ENCODE measurements at places on chromosomes 16 and 17. TPM values are rescaled to one million over a fixed set of nuclear protein-coding genes. Genes with fewer than 3 reads are reported as not detected.

The PIRT gene
- polyA plus RNA-seq = 12.2 TPM

The ITGAL gene
- 4.8 TPM for polyA plus RNA-seq

The G6PC1 gene
- 0.11 TPM for polyA plus RNA-seq

DNA sequence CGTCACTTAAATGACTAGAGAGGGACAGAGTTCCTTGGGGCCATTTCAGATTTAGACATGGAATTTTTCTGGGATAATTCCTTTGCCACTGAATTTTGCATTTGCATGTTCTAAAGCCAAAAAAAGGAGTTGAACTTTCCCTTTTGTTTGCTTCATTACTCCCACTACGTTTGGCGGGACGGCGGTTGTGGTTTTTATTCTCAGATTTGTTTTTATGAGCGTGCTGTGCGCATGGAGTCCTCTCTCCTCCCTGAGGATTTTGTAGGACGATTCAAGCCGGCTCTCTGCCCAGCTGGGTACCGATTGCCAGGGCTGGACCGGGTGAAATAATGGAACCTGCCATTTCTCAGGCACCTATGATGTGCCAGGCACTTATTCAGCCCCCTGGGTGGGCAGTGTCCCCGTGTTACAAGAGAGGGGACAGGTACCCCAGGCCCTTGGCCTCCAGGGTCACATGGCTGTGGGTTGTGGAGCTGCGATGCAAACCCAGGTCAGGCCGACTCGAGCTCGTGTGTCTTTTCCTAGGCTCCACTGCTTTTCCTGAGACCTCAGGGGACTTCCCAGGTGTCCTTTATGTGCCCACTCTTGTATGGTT, 18.8 kb downstream of the CMIP start:
- H3K4me3 ChIP-seq = no peak overlapping the region
- H3K27me3 ChIP-seq = no peaks in the 10 kb centered on the region
- peaks cover 11% of the 10 kb centered on the region for H3K36me3 ChIP-seq
- H3K4me1 ChIP-seq = peaks cover 51% of the 10 kb centered on the region
- DNase-seq = no peak
- H3K27ac ChIP-seq = peak overlapping the region; percentile 18

DNA sequence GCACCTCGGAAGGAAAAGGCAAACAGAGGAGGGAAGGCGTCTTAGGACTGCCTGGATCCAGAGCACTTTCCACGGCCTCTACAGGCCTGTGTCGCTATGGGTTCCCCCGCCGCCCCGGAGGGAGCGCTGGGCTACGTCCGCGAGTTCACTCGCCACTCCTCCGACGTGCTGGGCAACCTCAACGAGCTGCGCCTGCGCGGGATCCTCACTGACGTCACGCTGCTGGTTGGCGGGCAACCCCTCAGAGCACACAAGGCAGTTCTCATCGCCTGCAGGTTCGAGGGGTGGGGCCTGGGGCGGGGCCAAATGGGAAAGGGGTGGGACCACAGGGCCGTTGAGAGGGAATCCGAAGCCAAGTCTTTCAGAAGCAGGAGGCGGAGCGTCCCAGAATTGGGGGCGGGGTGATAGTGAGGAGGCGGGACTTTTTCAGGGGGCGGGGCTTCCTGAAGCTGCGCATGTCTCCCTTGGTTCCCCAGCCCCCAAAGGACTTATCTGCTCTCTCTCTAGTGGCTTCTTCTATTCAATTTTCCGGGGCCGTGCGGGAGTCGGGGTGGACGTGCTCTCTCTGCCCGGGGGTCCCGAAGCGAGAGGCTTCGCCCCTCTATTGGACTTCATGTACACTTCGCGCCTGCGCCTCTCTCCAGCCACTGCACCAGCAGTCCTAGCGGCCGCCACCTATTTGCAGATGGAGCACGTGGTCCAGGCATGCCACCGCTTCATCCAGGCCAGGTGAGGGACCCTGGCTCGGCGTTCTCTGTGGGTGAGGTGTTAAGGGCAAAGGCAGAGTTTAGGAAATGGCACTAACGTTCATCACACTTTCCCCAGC, 939 bp downstream of the BCL6B start:
- peaks cover 35% of the 10 kb centered on the region for H3K27me3 ChIP-seq
- no peaks in the 10 kb centered on the region for H3K36me3 ChIP-seq
- peak overlapping the region; percentile 77 for H3K27ac ChIP-seq
- H3K4me1 ChIP-seq = peaks cover 46% of the 10 kb centered on the region

DNA sequence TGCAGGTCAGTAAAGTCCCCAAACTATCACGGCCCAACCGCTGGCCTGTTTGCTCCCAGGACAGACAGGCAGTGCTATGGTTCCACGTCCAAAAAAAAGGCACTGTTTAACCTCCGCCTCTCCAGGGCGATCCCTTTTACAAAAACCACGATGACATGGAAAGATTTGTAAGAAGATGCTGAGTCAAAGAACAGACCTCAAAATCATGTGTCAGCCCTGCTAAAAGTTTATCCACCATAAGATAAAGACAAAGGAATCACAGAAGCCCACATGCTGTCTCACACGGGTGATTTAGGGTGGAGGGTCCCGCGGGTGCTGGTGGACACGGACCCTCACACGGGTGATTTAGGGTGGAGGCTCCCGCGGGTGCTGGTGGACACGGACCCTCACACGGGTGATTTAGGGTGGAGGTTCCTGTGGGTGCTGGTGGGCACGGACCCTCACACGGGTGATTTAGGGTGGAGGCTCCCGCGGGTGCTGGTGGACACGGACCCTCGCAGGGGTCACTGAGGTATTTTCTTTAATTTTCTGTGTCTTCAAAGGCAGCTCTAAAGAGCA, 117.2 kb upstream of the METRNL start:
- no peak overlapping the region for H3K4me3 ChIP-seq
- peaks cover 11% of the 10 kb centered on the region for H3K4me1 ChIP-seq
- no peak for DNase-seq

DNA sequence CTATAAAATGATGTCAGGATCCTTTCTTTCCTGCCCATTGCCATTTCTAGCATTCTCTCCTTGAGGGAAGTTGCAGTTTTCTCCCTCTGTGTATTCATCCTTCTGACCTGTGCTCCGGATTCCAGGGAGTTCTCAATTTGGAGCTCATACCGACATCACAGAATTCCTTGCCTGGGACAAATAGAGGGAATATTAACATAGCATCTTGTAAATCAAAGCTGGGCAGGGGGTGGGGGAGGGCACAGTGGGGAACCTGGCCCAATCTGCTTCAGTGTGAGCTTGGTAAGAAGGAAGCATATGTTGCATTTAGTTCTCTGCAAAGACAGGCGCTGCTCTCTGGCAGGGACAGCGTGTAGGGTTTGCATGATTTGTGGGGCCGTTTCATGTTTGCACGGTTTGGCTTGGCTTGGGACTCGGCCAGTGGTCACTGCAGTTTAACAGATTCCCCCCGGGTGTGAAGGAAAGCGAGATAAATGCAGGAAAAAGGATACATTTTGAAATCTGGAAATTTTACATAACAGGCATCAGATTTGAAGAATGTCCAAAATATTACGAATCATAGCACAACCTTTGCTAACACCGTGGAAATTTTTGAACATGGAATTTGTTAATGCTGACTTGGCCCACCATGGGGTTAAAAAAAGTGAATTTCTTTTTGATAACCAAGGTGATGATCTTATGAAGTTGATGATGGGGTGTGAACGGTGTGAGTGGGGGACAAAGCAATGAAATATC, 178.0 kb downstream of the WWOX start:
- DNase-seq = no peak
- no peaks in the 10 kb centered on the region for H3K36me3 ChIP-seq
- H3K27ac ChIP-seq = peak overlapping the region; percentile 50
- H3K27me3 ChIP-seq = no peaks in the 10 kb centered on the region
- H3K4me3 ChIP-seq = no peak overlapping the region

DNA sequence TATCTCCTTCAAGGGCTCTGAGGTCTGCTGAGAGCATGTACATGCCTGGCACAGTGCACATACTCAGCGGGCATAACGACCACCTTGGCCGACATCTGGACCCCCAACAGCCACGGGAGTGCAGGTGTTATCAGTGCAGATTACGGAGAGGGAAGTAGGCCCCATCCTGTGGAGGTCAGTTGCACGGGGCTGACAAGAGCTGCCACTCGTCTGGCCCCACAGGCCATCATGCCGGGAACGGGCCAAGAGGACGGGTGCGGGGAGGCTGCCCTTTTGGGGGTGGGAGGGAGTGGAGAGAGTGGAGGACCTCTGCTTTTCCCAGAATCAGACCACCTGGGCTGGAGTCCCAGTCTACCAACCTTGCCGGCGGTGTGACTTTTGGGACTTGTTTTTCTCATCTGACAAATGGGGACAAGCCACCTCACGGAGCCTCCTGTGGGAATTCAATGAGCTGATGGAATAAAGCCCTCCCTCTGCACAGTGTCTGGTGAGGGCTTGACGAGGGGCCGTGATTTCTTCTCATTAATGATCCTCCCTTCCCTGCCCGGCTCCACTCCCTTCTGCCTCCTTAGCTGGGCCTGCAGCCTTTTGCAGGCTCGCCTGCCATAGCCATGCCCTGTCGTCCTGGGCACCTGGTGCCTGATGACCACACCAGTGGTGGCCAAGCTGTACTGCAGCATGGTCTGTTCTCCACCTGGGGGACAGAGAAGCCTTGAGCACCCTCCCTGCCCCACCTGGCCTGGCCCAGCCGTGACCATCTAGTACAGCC, 4.6 kb downstream of the PRSS33 start:
- no peaks in the 10 kb centered on the region for H3K36me3 ChIP-seq
- no peak for DNase-seq
- H3K27me3 ChIP-seq = peaks cover 31% of the 10 kb centered on the region
- no peak overlapping the region for H3K27ac ChIP-seq
- H3K4me3 ChIP-seq = no peak overlapping the region

DNA sequence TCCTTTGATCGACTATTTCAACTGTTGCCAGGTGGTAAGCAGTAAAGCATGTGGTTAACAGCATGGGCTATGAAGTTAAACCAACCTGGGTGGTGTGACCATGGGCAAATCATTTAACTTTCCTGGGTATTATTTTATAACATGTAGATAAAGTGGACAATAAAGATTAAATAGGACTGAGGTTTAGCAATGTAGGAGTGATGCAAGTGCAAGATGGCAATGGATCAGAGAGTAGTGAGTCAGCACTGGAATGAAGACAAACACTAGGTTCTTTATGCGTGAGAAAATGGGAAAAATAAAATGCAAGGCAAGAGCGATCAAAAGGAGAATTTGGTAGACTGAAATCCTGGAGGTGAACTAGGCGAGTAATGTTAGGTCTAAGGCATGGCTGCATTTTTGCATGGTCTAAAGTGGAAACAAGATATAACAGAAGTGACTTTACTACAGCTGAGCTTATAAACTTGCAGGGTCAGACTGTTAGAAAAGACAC, 222.4 kb upstream of the AXIN2 start:
- H3K4me1 ChIP-seq = no peaks in the 10 kb centered on the region
- no peak for DNase-seq
- H3K27me3 ChIP-seq = no peaks in the 10 kb centered on the region

- H3K36me3 ChIP-seq = no peaks in the 10 kb centered on the region
- H3K27me3 ChIP-seq = no peaks in the 10 kb centered on the region
- no peak overlapping the region for H3K27ac ChIP-seq
- DNase-seq = no peak
- no peak overlapping the region for H3K4me3 ChIP-seq
Observed at GRCh38 chr16:30490210-30490609, 17.7 kb downstream of the ITGAL start.

DNA sequence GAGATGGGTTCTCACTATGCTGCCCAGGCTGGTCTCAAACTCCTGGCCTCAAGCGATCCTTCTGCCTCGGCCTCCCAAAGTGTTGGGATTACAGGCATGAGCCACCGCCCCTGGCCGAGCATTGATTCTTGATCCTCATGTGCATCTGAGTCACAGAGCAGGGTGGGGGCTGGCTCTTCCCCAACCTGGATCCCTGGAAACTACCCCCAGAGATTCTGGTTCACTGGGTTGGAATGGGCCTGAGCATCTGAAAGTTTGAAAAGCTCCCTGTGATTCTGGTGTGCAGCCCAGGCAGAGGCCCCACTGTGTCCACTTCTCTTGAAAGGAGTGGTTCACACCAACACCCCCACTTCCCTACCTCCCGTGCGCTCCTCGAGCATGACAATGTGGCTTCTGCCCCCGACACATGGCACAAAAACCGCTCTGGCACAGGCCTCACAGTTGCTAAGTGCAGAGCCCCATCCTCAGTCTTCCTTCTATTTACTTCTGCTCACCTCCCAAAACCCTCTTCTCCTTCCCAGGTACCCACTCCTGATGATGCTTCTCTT, 4.6 kb downstream of the QPRT start:
- H3K4me3 ChIP-seq = no peak overlapping the region
- no peak overlapping the region for H3K27ac ChIP-seq
- DNase-seq = no peak
- peaks cover 31% of the 10 kb centered on the region for H3K4me1 ChIP-seq
- peaks cover 7% of the 10 kb centered on the region for H3K36me3 ChIP-seq

DNA sequence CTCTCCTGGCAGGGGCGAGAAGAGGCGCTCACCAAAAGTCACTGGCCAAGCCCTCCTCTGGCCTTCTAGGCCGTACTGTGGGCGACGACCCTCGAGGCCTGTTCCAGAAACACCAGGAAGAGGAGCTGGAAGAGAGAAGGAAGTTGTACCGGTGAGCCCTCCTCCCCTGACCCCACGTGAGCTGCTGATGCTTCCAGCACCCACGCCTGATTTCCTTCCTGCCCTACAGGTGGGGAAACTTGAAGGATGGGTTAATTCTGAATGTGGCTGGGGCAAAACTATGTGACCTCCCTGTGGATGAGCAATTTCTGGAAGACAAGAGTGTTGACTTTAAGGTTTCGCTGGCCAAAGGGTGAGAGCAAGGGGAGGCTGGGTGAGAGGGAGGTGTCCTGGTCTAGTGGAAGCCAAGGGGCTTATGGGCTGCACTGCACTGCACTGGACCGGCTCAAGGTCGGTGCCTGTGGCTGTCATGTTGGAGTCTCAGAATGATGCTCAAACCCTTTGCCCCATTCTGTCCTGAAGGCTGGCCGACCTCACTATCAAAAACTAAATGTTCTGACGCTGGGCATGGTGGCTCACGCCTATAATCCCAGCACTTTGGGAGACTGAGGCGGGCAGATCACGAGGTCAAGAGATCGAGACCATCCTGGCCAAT, 6.2 kb downstream of the C17orf100 start:
- no peak for DNase-seq
- H3K27me3 ChIP-seq = peaks cover 20% of the 10 kb centered on the region

GRCh38 chr17:69448431-69449102, 34.1 kb downstream of the MAP2K6 start:
- H3K4me3 ChIP-seq = no peak overlapping the region
- DNase-seq = peak; percentile 21
- H3K36me3 ChIP-seq = no peaks in the 10 kb centered on the region

DNA sequence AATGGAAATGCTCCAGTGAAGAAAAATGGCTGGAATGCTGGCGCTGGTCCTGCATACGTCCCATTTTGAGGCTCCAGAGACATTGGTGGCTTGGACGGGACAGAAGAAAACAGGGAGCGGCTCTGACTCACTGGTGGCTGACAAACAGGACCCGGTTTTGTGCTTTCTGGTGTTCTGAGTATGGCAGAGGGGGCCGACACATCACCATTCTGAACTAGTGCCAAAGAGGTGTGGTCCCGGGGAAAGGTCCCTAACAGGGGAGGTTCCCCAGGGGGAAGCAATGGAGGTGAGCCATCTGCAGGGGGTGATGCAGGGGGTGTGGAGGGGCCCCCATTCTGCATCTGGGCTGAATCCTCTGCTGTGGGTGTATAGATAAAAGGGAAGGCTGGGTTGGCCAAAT, 8.3 kb downstream of the ANKRD40 start:
- H3K4me3 ChIP-seq = no peak overlapping the region
- no peak for DNase-seq
- H3K27ac ChIP-seq = no peak overlapping the region
- peaks cover 3% of the 10 kb centered on the region for H3K4me1 ChIP-seq
- no peaks in the 10 kb centered on the region for H3K27me3 ChIP-seq

- H3K27ac ChIP-seq = no peak overlapping the region
- peak; percentile 56 for DNase-seq
- peaks cover 66% of the 10 kb centered on the region for H3K36me3 ChIP-seq
- H3K4me1 ChIP-seq = peaks cover 18% of the 10 kb centered on the region
- no peaks in the 10 kb centered on the region for H3K27me3 ChIP-seq
Observed at GRCh38 chr16:11168386-11169051, 87.5 kb downstream of the SOCS1 start.

Measured in spinal cord (tissue), 10 donors.